ENCODE measurements at places on chromosomes 1 and 21.

GRCh38 chr1:231727171-231727570 lies 100.6 kb downstream of the DISC1 start:
- DNase-seq, result no peak

- peak; percentile 65 for DNase-seq
These were observed 25.1 kb upstream of the TMEM222 start for GRCh38 chr1:27296773-27297291.

DNA sequence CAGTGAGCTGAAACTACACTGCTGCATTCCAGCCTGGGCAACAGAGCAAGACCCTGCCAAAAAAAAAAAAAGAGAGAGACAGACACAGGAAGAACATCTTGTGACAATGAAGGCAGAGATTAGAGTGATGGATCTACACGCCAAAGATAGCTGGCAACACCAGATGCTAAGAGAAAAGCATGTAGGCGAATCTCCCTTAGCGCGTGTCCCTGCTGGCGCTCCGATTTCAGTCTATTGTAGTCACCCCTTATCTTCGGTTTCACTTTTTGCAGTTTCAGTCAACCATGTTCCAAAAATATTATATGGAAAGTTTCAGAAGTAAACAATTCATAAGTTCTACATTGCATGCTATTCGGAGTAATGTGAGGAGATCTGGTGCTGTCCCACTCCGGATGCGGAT lies 11.6 kb upstream of the BRDT start:
- no peak for DNase-seq

- DNase-seq, result no peak
These were observed 11.9 kb downstream of the EXTL2 start for GRCh38 chr1:100882698-100883097.

GRCh38 chr1:26831546-26832248 lies 5.2 kb downstream of the ZDHHC18 start:
- DNase-seq, result no peak

DNA sequence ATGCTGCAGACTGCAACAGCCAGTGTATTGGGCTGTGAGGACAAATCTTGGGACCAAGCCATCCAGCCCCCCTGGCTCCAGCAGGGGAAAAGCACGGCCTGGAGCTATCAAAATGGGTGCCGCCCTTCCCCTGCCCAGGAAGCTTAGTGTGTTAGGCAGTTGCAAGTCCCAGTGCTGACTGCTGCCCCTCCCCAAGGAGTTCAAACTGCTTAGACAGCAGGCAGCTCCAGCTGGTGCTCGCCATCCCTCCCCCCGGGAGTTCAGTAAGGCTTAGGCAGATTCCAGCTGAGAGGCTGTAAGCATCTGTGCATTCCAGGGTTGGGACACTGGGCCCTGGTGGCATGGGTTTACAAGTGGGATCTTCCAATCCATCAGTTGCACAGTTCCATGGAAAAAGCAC lies 579.6 kb upstream of the NR5A2 start:
- DNase-seq, result no peak

- peak; percentile 81 for DNase-seq
These were observed 33.0 kb upstream of the MGST3 start for GRCh38 chr1:165597883-165598675.

- DNase-seq, result no peak
These were observed 9.0 kb upstream of the CDC20 start for GRCh38 chr1:43349594-43350306.

- DNase-seq, result no peak
These were observed 450.9 kb downstream of the MATN1 start for GRCh38 chr1:30272277-30273020.

DNA sequence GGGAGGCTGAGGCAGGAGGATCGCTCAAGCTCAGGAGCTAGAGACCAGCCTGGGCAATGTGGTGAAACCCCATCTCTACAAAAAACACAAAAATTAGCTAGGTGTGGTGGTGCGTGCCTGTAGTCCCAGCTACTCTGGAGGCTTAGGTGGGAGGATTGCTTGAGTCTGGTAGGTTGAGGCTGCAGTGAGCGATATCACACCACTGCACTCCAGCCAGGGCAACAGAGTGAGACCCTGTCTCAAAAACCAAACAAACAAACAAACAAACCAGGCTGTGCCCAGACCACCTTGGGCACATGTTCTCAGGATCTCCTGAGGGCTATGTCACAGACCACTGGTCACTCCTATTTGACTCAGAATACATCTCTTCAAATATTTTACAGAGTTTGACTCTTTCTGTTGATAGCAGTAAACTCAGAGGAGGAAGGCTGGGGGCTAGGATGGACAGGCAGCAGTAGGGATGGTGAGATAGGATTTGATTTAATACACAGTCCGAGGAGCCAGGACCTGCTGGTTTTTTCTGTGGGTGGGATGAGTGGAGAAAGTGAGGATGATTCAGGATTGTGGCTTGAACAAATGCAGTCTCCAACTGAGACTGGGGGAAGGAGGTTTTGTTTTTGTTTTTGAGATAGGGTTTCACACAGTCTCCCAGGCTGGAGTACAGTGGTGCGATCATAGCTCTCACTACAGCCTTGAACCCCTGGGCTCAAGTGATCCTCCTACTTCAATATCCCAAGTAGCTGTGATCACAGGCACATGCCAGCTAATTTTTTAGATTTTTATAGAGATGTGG lies 46.5 kb downstream of the OLFML3 start:
- no peak for DNase-seq

DNA sequence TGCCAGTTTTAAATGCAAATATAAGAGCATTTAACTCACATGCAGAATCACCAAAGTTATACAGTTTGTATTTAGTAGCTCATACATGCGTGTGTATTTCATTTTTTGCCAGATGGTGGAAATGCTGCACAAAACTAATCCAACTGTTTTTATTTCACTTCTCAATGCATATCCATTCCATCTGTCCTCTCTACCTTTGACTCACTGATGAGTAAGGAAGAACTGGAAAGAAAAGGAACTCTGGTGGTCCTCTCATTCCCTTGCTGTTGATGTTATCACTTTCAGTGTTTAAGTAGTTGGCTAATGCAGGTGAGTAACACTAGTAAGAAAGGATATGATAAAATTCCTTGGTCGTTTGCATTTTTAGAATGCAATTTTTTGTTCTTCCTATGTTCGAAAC lies 5.7 kb upstream of the SLC1A7 start:
- DNase-seq, result no peak

DNA sequence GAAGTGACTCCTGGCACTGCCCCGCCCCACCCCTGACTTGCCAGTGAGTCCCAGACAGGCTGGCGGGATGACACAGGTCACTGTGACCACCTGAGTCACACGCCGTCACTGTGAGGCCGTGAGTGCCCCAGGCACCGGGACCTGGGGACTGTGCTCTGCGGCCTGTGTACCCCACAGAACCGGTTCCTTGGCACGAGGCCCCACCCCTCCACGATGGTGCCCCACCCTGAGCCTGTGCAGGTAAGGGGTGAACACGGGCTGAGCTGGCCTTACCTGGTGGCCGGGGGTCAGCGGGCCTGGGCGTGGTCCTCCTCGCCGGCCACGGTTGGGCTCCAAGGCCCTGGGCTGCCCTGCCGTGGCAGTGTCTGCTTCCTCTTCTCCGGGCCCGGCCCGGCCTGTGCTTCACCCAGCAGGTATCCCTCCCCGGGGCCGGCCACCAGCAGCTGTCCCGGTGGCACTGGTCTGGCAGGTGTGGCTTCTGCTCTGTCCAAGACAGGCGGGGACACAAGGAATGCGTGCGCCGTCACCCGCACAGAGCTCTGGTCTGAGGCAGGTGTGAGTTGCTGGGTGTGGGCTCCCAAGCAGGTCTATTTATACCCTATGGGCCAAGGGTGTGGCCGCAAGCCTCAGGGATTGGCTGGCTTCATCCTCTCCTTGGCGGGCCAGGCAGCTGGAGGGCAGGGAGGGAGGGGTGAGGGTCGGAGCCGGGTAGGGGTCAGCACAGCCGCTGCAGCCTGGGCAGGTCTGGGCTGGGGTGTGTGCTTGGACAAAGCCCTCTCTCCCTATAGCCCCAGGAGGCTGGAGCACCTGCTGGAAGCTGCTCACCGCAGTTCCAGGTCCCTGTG lies at the start of gene RNF223:
Gene RNF223 (minus strand): TSS at position 564 of the 845 bp plus-strand sequence. CDS start 1,740 bp downstream, outside the sequence.
- no peak for DNase-seq

DNA sequence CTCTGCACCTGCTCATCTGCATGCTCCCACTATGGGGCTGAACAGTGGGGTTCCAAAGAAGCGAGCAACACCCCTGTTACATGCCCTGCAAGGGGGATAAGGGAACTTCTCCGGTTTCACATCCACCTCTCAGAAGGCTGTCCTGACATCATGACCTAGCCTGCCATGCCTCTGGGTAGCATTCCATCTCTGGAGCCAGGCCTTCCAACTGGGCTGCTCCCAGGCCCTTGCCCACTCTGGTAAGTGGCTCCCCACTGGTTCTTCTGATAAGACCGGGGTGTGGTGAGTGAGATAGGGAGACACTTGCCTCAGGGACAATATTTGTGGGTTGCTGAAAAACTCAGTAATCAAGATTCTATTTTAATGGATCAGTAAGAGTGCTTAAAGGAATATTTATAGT lies 57.8 kb downstream of the KCNJ15 start:
- no peak for DNase-seq

- no peak for DNase-seq
These were observed 51.7 kb downstream of the SWT1 start for GRCh38 chr1:185208626-185209180.

All from effector CD4-positive, alpha-beta T cell (primary cell).